ENCODE measurements at places on chromosomes 12 and 14.
A peak's percentile ranks its signal among the peaks of the same experiment; 100 is the strongest.

DNA sequence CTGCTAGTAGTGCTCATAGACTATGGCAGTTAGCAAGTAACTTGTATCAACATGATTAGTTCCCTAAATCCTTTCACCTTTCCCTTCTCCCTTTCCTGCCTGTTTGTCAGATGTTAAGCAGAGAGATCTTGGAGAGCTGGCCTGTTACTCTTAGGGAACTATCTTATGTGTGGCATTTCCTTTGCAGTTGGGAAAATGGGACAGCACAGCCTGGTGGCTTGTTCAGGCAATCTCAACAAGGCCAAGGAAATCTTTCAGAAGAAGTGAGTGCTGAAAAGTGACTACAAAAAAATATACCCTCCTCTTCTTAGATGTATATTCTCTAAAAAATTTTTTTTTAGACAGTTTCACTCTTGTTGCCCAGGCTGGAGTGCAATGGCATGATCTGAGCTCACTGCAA, 7.4 kb downstream of the PARP2 start:
- DNase-seq, result no peak

DNA sequence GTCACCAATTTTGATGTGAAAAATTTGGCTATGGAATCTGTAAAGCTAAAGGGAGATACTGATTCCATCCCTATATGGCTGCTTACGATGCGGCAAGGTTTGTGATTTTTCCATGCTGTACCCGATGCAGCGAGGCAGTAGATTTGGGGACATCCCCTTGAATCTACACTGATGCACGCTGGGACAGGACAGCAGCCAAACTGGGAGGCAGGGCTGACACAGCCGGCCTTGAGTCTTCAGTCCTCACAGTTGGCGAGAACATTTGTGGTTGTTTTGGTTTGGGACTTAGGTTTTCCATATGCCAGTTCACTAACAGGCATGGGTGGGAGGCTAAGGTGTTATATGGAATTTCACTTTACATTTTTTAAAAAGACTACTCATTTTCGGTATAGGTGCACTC, 3.8 kb downstream of the GALNT16 start:
- no peak for DNase-seq

- no peak for DNase-seq
Measured at GRCh38 chr12:79776111-79776510, 85.3 kb upstream of the PAWR start.

DNA sequence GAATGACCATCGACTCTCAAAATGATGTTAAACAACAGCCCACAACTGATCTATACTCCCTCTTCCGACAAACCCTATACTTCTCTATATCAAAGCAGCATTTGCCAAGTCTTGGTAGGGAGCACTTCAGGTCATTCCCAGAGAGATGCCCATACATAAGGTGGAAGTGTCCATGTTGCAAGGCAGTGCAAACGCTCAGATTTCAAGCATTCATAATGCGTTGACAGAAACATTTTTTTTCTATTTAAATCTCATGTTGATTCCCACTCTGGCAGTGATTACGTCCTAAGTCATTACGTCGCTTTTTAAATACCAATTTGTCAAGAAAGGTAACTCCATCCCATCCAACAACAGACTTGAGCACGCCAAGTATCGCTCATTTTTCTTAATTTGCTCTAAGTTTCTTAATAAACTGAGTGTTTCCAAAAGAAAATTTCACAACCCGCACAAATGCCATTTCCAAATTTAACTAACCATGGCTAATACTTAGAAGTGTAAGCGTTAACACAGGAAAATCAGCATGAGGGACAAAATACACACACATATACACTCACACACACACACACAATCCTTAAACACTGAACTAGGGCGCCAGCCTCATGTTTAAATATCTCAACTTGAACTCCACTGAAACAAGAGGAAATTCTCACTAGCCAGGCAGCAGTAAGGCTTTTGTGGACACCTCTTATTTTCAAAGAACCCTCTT, 1.1 kb downstream of the GXYLT1 start:
- peak; percentile 46 for DNase-seq
